ENCODE measurements at places on chromosomes 16 and 17. TPM values are rescaled to one million over a fixed set of nuclear protein-coding genes. Genes with fewer than 3 reads are reported as not detected.

MYH2 gene
- not detected for total RNA-seq

MYL4 gene
- 2.0 TPM for total RNA-seq

TNRC6C gene
- total RNA-seq, result 17.5 TPM

GRCh38 chr16:88835383-88835782 is 21.4 kb downstream of the GALNS start:
- H3K4me3 ChIP-seq, result no peak overlapping the region
- no peak overlapping the region for H3K27ac ChIP-seq
- no peak for DNase-seq
- peaks cover 8% of the 10 kb centered on the region for H3K36me3 ChIP-seq
- H3K4me1 ChIP-seq, result no peaks in the 10 kb centered on the region

GRCh38 chr16:80573700-80574120 is 32.9 kb downstream of the DYNLRB2 start:
- H3K4me1 ChIP-seq, result peaks cover 7% of the 10 kb centered on the region
- H3K36me3 ChIP-seq, result no peaks in the 10 kb centered on the region
- no peak overlapping the region for H3K27ac ChIP-seq
- no peak overlapping the region for H3K4me3 ChIP-seq

DNA sequence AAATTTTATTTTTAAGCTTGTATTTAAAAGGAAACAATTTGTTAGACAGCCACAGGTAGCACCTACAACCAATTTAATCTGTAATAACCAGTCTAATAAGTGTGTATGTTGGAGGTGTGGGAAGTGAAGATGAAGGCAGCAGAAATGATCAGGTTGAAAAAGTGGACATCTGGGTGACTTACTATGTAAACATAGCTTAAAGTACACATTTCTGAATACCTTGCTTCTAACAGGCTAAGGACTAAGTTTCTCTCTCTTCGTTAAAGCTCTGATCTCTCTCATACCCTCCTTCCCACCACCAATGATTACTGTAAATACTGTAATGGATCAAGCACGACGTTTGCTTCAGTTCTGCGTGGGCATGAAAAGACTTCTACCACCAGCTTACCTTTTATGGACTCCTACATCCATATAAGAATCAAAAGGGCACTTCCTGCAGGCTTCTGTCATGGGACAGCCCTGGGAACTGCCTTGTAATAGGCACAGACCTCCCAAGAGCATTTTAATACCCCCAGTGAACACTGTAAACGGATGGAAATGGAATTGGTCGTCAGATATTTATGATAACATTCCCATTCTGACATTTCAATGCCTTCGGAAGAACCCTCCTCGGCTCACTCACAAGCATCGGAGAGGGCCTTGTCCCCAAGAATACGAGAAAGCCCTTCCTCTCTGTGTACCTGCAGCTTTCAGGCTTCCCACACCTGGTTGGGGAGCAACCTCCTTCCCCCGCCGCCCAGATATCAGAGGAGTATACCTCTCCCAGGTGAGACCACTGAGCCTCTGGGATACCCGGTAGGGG is 700 bp downstream of the CCDC43 start:
- no peaks in the 10 kb centered on the region for H3K27me3 ChIP-seq
- H3K27ac ChIP-seq, result peak overlapping the region; percentile 62
- DNase-seq, result peak; percentile 4
- no peaks in the 10 kb centered on the region for H3K36me3 ChIP-seq

DNA sequence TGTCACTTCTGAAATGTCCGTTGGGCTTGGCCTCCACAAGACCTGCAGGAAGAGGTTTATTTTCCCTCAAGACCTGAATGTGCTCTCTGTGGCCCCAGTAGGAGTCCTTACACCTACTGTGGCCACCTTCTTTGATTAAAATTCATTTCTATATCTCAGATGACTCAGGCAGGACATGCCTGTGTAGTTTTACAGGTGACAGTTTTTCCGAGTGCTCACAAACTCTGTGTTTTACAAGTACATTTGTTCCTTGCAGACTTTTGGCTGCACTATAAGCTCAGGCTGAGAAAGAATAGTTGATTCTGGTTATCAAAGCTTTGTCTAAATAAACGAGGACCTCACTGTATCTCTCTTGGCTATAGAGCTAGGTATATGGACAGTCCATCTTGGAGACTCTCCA is 257.1 kb downstream of the MAP2K4 start:
- DNase-seq, result no peak
- no peak overlapping the region for H3K4me3 ChIP-seq
- H3K36me3 ChIP-seq, result no peaks in the 10 kb centered on the region
- no peak overlapping the region for H3K27ac ChIP-seq

NGFR gene
- not detected for total RNA-seq

GRCh38 chr16:49588729-49589384 is 215.3 kb downstream of the C16orf78 start:
- no peak overlapping the region for H3K4me3 ChIP-seq
- no peak for DNase-seq
- H3K4me1 ChIP-seq, result no peaks in the 10 kb centered on the region
- H3K36me3 ChIP-seq, result no peaks in the 10 kb centered on the region
- no peaks in the 10 kb centered on the region for H3K27me3 ChIP-seq

ITGAE gene
- total RNA-seq, result 29.6 TPM

TPSG1 gene
- total RNA-seq, result not detected

- no peaks in the 10 kb centered on the region for H3K4me1 ChIP-seq
- H3K27me3 ChIP-seq, result no peaks in the 10 kb centered on the region
Observed at GRCh38 chr16:25157271-25157875, 45.8 kb downstream of the LCMT1 start.

- H3K36me3 ChIP-seq, result no peaks in the 10 kb centered on the region
- H3K4me1 ChIP-seq, result no peaks in the 10 kb centered on the region
- no peak overlapping the region for H3K27ac ChIP-seq
Observed at GRCh38 chr16:80563066-80563465, 22.3 kb downstream of the DYNLRB2 start.

GAS2L2 gene
- not detected for total RNA-seq

- no peaks in the 10 kb centered on the region for H3K4me1 ChIP-seq
- no peak overlapping the region for H3K27ac ChIP-seq
- DNase-seq, result no peak
- H3K27me3 ChIP-seq, result no peaks in the 10 kb centered on the region
- H3K4me3 ChIP-seq, result no peak overlapping the region
Observed at GRCh38 chr16:65601781-65602180, 479.9 kb upstream of the CDH11 start.

GRCh38 chr17:81537856-81538555 is 9.8 kb downstream of the FSCN2 start:
- H3K27ac ChIP-seq, result no peak overlapping the region
- no peak overlapping the region for H3K4me3 ChIP-seq
- peaks cover 5% of the 10 kb centered on the region for H3K27me3 ChIP-seq

GRCh38 chr16:85415196-85416090 is 197.7 kb upstream of the GSE1 start:
- no peaks in the 10 kb centered on the region for H3K36me3 ChIP-seq
- H3K27me3 ChIP-seq, result no peaks in the 10 kb centered on the region
- no peak overlapping the region for H3K4me3 ChIP-seq
- H3K27ac ChIP-seq, result no peak overlapping the region

TEPSIN gene
- 35.6 TPM for total RNA-seq

DNA sequence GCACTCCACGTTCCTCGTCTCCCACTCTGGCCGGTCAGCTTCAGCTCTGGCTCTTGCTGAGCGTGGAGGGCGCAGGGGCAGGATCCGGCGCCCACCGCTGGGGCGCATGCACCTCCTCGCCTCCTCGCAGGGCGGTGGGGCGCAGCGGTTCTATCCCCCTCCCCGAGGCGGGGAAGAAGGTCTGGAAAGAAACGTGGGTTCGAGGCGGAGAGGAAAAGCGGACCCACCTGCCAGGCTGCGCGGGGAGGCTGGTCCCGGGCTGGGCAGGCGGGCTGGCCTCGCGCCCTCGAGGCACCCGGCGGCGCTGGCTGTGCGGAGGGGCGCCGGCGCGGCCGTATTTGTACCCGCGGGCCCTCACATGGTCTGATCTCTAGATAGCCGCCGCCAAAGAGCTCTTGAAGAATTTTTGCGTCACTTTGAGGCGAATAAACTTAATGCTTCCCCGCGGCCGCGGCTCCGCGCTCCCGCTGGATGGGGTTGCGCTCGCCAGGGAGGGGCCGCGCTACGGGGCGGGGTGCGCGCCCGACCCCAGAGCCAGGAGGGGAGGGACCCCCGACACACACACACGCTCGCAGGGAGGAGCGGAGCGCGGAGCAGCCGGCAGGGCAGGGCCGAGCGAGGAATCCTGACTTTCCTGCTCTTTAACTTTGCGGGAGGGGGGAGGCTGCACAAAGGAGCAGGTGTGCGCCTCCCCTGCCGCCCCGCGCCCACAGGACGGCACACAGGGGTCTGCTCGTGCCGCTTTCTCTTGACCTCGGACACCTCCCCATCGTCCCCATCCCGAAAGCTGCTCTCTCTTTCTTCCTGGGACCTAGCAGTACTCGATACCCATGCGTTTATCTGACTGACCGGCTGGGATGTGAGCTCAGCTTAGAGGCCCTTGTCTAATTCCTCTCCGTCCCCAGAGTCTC is at the start of gene SLC6A4:
Gene SLC6A4, minus strand, starts transcription at position 312 of the 911 bp plus-strand sequence. CDS start 13,739 bp downstream, outside the sequence.
- H3K27ac ChIP-seq, result no peak within 1 kb of the TSS
- peak within 1 kb of the TSS; percentile 31 for H3K4me3 ChIP-seq
- DNase-seq, result no peak
- H3K4me1 ChIP-seq, result peaks cover 8% of the 10 kb centered on the region
- H3K36me3 ChIP-seq, result no peaks in the 10 kb centered on the region

GRCh38 chr16:66746682-66747081 is 4.7 kb downstream of the DYNC1LI2 start:
- H3K4me3 ChIP-seq, result no peak overlapping the region
- H3K27ac ChIP-seq, result no peak overlapping the region
- H3K36me3 ChIP-seq, result peaks cover 10% of the 10 kb centered on the region
- H3K4me1 ChIP-seq, result peaks cover 28% of the 10 kb centered on the region
- no peak for DNase-seq

GRCh38 chr17:33766721-33767120 is 473.6 kb upstream of the ASIC2 start:
- H3K4me3 ChIP-seq, result no peak overlapping the region
- H3K27ac ChIP-seq, result no peak overlapping the region
- no peaks in the 10 kb centered on the region for H3K4me1 ChIP-seq
- H3K27me3 ChIP-seq, result no peaks in the 10 kb centered on the region
- no peaks in the 10 kb centered on the region for H3K36me3 ChIP-seq
- DNase-seq, result no peak

DNA sequence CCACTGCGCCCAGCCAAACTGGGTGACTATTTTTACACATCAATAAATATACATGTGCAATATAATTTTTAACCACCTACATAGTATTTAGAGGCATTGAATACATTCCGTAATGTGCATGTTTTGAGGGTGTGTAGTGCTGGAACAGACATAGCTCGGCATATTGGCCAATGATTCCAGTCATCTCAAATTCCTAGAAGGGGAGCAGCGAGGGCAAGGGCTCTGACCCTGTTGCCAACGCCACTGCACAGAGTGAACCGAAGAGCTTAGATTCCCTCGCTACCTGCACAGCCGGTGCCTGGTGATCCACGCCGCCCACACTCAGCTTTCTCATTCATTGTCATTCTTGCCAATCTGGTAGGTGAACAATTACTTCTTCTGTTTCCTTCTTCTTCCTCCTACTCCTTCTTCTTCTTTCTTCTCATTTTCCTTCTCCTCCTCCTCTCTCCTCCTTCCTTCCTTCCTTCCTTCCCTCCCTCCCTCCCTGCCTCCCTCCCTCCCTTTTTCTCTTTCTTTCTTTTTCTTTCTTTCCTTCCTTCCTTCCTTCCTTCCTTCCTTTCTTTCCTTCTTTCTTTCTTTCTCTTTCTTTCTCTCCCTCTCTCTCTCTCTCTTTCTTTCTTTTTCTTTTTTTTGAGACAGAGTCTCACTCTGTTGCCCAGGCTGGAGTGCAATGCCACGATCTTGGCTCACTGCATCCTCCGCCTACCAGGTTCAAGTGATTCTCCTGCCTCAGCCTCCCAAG is 26.3 kb upstream of the ATP2A3 start:
- H3K4me1 ChIP-seq, result peaks cover 11% of the 10 kb centered on the region
- H3K27me3 ChIP-seq, result peaks cover 2% of the 10 kb centered on the region
- no peaks in the 10 kb centered on the region for H3K36me3 ChIP-seq
- no peak for DNase-seq
- no peak overlapping the region for H3K4me3 ChIP-seq
- H3K27ac ChIP-seq, result no peak overlapping the region

OR1F1 gene
- not detected for total RNA-seq

GRCh38 chr17:42227849-42228700 is 33.8 kb upstream of the GHDC start:
- H3K27me3 ChIP-seq, result no peaks in the 10 kb centered on the region
- H3K27ac ChIP-seq, result peak overlapping the region; percentile 14
- no peak overlapping the region for H3K4me3 ChIP-seq

ATP2A3 gene
- 0.78 TPM for total RNA-seq

ERBB2 gene
- 32.9 TPM for total RNA-seq

DNA sequence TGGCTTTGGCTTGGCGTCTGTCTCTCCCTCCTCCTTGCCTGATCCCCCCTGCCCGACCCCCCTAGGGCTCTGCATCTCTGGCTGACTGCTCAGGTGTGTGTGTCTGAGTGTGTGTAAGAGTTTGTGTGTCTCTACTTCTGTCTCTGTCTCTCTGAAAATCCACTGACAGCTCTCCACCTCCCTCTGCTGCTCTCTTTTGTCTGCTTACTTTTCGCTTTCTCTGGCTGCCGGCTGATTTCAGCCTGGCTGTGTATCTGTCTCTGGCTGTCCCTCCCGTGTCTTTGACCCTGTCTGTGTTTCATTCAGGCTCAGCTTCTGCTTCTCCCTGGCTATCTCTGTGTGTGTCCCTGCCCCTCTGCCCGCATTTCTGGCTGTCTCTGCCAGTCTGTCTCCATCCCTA is 3.8 kb upstream of the SPEM1 start:
- no peaks in the 10 kb centered on the region for H3K27me3 ChIP-seq
- H3K4me3 ChIP-seq, result no peak overlapping the region
- DNase-seq, result no peak
- H3K36me3 ChIP-seq, result peaks cover 2% of the 10 kb centered on the region

GRCh38 chr17:2012499-2012898 is 12.6 kb downstream of the RTN4RL1 start:
- H3K27me3 ChIP-seq, result peaks cover 3% of the 10 kb centered on the region
- H3K27ac ChIP-seq, result no peak overlapping the region
- H3K4me1 ChIP-seq, result no peaks in the 10 kb centered on the region
- no peak overlapping the region for H3K4me3 ChIP-seq
- no peak for DNase-seq

DNA sequence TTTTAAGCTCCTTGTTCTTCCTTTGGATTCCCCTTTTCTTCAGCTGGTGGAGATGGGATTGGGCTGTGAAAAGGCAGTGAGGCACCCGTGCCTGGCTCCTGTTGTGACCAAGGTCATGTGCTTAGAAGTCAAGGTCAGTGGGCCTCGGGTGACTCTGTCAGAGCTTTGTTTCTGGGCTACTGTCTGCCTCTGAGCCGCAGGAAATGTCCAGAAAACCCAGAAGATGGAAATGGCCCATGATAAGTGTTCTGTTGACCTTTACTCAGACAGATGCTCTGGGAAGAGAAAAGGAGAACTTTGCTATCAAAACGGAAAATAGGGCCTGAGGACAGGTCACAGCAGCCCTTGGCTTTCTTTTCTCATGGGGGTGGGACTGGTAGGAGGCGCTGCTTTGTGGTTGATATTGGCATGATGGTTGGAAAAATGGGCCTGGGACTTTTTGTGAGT is 2.9 kb downstream of the ABCC1 start:
- peak; percentile 62 for DNase-seq
- peak overlapping the region; percentile 41 for H3K27ac ChIP-seq
- H3K4me1 ChIP-seq, result peaks cover 25% of the 10 kb centered on the region
- no peak overlapping the region for H3K4me3 ChIP-seq
- no peaks in the 10 kb centered on the region for H3K27me3 ChIP-seq
- no peaks in the 10 kb centered on the region for H3K36me3 ChIP-seq
